ENCODE measurements at places on chromosomes 4 and X.

DNA sequence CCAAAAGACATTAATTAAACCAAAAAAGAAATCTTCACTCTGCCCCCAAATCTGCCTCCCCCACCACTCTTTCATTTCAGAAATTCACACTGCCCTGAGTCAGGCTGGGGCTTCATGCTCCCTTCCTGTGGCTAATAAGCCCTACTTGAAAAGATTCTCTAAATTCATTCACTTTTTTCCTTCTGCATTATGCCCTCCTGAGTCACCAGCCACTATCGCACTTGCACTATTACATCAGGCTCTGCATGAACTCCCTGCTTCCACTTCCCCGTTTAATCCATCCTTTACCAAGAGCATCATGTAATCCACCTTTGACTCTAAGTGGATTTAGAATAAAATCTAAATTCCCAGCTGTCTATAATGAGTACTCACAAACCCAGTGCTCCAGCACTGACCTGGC is 295.4 kb upstream of the KLF3 start:
- DNase-seq: no peak

GRCh38 chr4:137312257-137312656 is 220.0 kb downstream of the PCDH18 start:
- DNase-seq: no peak

GRCh38 chr4:172124656-172125308 is 311.6 kb downstream of the GALNTL6 start:
- DNase-seq: no peak

DNA sequence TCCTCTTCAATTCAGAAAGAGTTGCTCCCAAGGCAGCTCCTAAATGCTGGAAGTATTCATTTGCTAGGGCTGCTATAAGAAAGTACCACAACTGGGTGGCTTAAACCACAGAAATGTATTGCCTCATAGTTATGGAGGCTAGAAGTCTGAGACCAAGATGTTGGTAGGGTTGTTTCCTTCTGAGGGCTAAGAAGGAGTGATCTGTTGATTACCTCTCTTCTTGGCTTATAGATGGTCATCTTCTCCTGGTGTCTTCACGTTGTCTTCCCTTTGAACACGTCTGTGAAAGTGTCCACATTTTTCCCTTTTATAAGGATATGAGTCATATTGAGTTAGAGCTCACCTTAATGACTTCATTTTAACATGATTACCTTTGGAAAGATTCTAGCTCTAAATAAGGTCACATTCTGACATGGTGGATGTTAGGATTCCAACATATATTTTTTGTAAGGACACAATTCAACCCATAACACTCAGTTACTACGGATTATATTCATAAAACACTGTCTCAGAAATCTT is 266.3 kb downstream of the SPATA18 start:
- DNase-seq: no peak

DNA sequence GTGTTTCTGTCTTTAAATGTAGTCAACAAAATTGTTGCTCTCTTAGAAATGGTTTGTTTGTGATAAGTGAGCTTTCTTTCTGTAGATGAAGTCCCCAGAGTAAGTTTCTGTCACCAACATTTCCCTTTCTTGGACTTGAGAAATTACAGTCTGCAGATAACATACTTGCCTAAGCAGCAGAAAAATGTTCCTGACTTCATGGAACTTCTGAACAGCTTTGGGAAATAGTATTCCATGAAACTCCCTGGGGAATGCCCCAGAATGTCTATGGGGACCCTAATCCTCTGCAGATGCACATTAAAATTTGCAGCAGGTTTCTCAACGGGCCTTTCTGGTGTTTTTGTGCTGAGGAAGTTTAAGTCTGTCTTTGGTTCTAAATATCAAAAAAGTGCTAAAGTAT is 38.6 kb upstream of the NEIL3 start:
- no peak for DNase-seq

DNA sequence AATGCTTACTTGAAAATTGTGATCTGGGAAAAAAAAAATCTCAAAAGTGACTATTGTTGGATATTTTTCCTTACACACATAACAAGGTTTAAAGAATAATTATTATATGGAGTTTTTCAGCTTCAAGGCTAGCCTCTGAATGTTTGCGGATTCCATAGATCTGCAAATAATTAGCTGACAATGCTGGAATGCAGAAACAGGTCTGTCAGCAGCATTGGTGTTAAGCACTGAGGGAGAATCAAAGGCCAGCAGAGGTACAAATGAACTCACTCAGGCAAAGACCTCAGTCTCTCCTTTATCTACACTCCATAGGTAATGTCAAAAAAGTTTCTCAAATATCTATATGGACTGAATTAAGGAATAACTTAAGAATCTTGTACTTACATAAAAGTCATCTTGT is 35.1 kb downstream of the SMIM31 start:
- DNase-seq: no peak

GRCh38 chrX:108198420-108198819 is 106.8 kb downstream of the ATG4A start:
- no peak for DNase-seq

GRCh38 chrX:154375156-154375504 is 696 bp upstream of the FLNA start:
- DNase-seq: no peak

GRCh38 chr4:32790803-32791202 is 2070.6 kb downstream of the PCDH7 start:
- DNase-seq: no peak

- no peak for DNase-seq
These were observed 985.6 kb upstream of the PCDH7 start for GRCh38 chr4:29734343-29735213.

GRCh38 chrX:1911401-1912128 is 296.7 kb downstream of the ASMT start:
- DNase-seq: no peak

DNA sequence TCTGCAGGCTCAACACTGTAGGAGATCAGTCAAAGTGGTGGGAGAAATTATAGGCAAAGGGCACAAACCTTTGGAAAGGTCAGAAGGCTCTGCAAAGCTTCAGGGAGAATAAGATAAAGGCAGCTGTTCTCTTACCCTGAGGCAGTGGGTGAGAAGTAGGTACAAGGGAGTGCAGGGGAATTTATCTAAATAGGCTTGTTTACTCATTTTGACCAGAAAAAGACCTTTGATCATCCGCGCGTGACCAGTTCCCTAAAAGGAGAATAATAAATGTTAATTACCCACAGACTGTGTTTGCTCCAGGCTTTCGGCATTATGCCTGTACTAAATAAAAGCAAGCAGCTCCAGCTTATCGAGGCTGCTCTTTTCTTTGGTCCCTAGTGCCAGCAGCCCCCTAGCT is 9.3 kb downstream of the FGFBP2 start:
- no peak for DNase-seq

DNA sequence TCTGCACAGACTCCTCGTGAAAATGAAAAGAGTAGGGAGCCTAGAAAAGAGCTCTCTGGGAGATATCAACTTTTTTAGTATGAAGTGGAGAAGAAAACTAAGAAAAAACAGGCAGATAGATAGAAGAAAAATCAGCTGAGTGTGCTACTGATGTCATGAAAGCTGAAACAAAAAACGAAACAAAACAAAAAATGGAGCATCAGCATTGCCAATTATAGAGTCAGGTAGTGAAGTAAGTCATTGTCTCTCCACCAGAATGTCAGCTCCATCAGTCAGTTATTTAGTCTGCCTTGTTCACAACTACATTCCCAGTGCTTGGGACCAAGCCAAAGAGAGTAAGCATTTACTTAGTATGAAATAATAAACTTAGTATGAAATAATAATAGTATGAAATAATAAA is 595.1 kb downstream of the STPG2 start:
- DNase-seq: no peak

DNA sequence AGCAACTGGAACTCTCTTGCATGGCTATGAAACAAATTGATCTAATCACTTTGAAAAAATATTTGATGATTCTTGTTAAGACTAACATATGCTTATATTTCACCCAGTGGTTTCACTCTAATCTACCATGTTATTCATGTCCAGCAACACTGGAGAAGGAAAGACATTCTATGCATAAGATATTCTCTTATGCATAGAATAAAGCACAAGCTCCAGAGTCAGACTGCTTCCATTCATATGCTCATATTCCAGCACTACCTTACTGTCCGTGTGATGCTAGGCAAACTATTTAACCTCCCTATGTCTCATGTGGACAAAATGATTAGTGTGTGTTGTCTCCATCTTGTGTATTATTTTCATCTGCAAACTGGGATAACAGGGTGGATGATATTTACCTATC is 124.1 kb downstream of the RNF150 start:
- no peak for DNase-seq

- DNase-seq: no peak
These were observed 387.3 kb downstream of the SPRY1 start for GRCh38 chr4:123783921-123784320.

DNA sequence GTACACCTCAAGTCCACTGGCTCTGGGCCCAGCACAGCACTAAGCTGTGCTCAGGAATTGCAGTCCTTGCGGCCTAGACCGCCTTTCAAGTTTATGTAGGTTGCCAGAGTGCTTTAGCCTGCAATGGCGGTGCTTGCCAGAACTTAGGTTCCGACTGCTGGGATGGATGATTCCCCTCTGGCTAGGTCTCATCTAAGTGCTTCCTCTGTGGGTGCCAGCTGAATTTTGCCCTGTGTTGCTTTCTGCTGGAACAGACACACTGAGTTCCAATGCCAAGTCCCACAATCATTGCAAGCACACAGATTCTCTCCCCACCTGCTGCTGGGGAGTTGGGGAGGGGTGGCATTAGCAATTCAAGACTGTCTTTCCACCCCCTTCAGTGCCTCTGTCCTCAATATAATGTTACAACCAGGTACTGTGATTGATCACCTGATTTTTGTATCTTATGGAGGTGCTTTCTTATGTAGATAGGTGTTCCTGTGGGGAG is 129.5 kb downstream of the GRID2 start:
- no peak for DNase-seq

DNA sequence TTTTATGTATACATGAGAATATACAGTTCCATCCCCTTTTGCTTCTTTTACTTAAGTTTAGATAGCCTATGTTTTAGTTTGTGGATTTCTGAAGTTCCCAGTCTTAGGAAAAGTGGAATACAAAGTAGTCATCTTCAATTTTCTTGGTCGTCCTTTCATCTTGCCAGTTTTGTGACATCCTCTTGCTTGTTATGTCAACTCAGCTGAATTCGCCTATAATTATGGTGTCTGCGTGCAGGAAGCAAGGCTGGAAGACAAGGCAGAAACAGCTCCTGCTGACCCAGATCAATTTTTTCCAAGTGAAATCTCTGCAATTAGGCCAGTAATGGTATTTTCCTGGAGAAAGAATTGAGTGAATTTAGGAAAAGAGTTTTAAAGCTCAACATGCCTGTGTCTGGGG is 28.1 kb upstream of the NYX start:
- DNase-seq: no peak
